Activated naive CD8-positive, alpha-beta T cell treated with anti-CD3 and anti-CD28 coated beads for 36 hours (primary cell): ENCODE measurements at places on chromosomes 3 and 15.
A peak's percentile ranks its signal among the peaks of the same experiment; 100 is the strongest.

DNA sequence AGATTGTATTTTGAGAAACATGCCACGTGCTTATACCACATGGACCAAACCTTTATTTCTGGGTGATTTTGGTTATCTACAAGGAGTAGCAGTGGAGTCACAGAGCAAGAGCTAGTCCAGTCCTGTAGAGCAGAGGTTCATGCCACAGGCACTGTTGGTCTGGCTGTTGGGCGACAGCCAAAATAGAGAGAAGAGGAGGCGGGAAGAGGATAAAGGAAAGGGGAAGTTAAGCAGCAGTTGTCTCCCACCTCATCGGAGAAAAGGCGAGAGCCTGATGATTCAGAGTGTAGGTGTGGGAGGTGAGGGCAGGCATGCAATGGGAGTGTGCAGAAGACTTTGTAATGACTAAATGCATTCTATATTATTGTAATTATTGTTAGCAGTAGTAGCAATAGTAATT is 237.5 kb upstream of the ROPN1 start:
- peaks cover 18% of the 10 kb centered on the region for H3K27me3 ChIP-seq
- no peak overlapping the region for H3K4me3 ChIP-seq
- H3K4me1 ChIP-seq, result no peaks in the 10 kb centered on the region
- no peak for DNase-seq
- H3K36me3 ChIP-seq, result no peaks in the 10 kb centered on the region

DNA sequence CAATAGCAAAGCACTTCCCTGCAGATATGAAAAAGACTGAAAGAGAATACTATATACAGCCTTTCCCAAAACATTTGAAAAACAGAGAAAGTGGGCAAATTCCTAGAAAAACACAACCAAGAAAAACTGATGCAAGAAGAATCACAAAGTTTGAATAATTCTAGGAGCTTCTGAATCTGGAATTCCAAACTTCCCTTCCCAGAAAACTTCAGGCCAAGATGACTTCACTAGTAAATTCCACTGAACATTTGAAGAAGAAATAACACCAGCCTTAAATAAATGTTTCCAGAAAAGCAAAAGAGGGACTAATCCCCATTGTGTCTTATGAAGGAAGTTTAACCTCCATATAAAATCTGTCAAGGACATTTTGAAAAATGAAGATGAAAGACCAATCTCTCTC is 15.8 kb upstream of the NSMCE3 start:
- no peak overlapping the region for H3K27ac ChIP-seq
- H3K4me3 ChIP-seq, result no peak overlapping the region
- H3K27me3 ChIP-seq, result peaks cover 42% of the 10 kb centered on the region
- H3K4me1 ChIP-seq, result no peaks in the 10 kb centered on the region
- DNase-seq, result no peak

DNA sequence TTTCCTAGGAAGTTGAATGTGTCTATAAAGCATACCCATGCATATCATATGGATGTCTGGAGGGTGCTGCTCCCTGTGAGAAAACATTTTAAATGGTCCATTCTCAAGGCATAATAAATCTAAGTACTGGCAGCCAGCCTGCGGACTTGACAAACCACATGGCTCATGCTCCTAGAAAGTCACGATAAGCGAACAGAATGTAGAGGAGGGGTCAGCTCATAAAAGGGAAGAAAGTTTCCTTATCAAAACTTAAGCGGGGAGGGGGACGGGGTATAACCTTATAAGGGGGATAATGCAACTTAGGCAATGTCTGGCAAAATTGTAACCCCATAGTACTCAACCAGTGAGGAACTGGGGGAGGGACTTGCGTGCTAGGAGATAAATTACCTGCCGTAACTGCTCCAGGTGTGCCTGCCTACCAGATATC is 159.8 kb upstream of the LMCD1 start:
- no peak overlapping the region for H3K4me3 ChIP-seq
- no peaks in the 10 kb centered on the region for H3K4me1 ChIP-seq
- DNase-seq, result no peak
- peaks cover 10% of the 10 kb centered on the region for H3K36me3 ChIP-seq
- H3K27me3 ChIP-seq, result no peaks in the 10 kb centered on the region
- no peak overlapping the region for H3K27ac ChIP-seq

DNA sequence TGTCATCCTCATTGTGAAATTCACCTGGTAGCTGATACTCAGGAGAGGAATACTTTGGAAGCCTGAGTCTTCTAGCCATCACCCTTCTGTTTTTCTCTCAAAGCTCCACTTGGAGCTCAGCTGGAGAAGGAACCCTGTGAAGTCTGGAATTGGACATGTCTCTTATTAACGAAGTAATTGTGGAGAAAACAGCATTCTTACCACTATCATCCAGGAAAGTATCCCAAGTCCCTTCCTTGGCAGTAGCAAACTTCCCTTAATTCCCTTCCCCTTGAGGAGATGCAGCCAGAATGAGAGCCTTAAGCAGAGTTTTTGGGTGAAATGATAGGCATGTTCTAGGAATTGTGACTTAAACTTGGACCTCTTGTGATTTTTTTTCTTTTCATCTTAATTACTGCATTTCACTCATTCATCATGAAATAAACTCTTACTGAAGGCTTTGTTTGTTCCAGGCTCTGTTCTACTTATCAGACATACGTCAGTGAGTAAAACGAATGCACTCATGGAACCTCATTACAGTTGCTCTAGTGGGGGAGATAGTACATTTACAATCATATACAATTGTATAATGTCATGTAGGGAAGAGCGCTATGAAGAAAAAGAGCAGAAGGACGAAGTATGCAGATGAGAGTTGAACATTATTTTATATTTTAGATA is 30.5 kb upstream of the TCF12 start:
- H3K36me3 ChIP-seq, result peaks cover 2% of the 10 kb centered on the region
- no peaks in the 10 kb centered on the region for H3K27me3 ChIP-seq
- H3K4me3 ChIP-seq, result peak overlapping the region; percentile 78

- no peak overlapping the region for H3K27ac ChIP-seq
- DNase-seq, result no peak
- no peak overlapping the region for H3K4me3 ChIP-seq
- H3K27me3 ChIP-seq, result no peaks in the 10 kb centered on the region
- peaks cover 3% of the 10 kb centered on the region for H3K4me1 ChIP-seq
Observed at GRCh38 chr3:13776253-13777050, 103.4 kb downstream of the WNT7A start.

GRCh38 chr3:165875644-165876043 is 38.4 kb upstream of the BCHE start:
- no peaks in the 10 kb centered on the region for H3K4me1 ChIP-seq
- no peaks in the 10 kb centered on the region for H3K36me3 ChIP-seq
- no peak overlapping the region for H3K27ac ChIP-seq
- no peaks in the 10 kb centered on the region for H3K27me3 ChIP-seq
- no peak for DNase-seq
- no peak overlapping the region for H3K4me3 ChIP-seq

DNA sequence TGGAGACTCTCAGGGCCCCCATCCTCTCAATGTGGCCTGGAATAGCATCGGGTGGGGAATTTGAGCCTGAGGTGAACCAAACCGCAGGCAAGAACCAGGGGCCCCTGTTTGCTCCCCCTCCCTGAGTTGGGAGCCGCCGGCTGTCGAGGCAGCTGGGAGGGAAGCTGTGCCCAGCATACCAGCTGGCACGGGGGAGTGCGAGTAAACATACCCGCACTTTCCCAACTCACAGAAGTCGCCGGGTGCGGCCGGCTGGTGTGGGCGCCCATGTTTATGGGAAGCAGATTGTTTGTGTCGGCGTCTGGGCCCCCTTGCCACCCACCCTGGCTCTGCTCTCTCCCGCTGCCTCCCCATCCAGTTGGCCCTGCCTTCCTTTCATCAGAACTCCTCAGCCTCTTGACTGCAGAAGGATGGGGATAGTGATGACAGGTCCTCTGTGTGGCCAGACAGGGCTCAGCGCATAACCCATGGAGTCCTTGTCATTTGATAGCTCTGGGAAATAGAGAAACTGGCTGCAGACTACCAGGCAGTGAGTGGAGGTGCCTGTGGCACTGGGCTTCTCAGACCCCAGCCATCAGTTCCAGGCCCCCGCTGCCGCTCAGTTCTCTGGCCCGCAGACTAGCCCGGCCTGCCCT is 60.4 kb downstream of the CACNA2D2 start:
- H3K27me3 ChIP-seq, result no peaks in the 10 kb centered on the region
- DNase-seq, result no peak
- peaks cover 6% of the 10 kb centered on the region for H3K4me1 ChIP-seq
- H3K4me3 ChIP-seq, result no peak overlapping the region
- no peaks in the 10 kb centered on the region for H3K36me3 ChIP-seq

GRCh38 chr3:27340534-27340933 is 28.6 kb downstream of the NEK10 start:
- no peaks in the 10 kb centered on the region for H3K36me3 ChIP-seq
- no peak overlapping the region for H3K27ac ChIP-seq
- H3K4me3 ChIP-seq, result no peak overlapping the region
- H3K4me1 ChIP-seq, result no peaks in the 10 kb centered on the region
- DNase-seq, result no peak
- H3K27me3 ChIP-seq, result no peaks in the 10 kb centered on the region

DNA sequence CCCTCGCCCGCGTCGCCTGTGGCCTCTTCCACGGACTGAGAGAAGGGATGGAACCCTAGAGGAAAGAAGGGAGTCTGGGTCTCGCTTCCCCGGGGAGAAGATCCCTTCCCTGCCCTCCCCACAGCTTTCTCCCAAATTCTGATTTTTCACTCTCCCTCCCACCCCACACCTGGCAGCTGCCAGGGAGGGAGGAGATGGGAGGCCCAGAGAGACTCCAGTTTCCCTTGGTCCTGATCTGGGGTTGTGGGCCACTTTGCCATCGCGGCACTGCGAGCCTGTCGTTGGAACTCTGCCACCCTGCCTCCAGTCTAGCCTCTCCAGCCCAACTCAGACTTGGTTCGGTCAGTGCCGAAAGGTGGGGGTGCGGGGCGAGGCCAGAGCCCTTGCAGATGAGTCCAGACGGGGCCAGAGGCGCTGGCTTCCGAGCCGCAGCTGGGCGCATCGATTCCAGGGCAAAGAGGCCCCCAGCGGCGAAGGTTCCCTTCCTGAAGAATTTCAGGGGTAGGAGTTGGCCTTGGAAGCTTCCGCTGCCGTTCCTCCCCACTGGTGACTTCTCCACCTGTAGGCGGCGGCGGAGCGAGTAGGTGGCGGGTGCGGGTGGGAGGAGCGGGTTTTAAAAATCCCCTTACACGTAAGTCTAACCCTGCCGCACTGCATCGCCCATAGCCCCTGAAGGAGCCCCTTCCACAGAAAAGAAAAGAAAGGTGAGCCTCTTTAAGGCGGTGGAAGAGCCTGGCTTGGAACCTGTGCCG is 5.2 kb downstream of the WNT5A start:
- no peak overlapping the region for H3K27ac ChIP-seq
- no peak for DNase-seq
- H3K4me1 ChIP-seq, result peaks cover 12% of the 10 kb centered on the region
- no peaks in the 10 kb centered on the region for H3K36me3 ChIP-seq
- H3K27me3 ChIP-seq, result peaks cover 86% of the 10 kb centered on the region
- H3K4me3 ChIP-seq, result no peak overlapping the region

DNA sequence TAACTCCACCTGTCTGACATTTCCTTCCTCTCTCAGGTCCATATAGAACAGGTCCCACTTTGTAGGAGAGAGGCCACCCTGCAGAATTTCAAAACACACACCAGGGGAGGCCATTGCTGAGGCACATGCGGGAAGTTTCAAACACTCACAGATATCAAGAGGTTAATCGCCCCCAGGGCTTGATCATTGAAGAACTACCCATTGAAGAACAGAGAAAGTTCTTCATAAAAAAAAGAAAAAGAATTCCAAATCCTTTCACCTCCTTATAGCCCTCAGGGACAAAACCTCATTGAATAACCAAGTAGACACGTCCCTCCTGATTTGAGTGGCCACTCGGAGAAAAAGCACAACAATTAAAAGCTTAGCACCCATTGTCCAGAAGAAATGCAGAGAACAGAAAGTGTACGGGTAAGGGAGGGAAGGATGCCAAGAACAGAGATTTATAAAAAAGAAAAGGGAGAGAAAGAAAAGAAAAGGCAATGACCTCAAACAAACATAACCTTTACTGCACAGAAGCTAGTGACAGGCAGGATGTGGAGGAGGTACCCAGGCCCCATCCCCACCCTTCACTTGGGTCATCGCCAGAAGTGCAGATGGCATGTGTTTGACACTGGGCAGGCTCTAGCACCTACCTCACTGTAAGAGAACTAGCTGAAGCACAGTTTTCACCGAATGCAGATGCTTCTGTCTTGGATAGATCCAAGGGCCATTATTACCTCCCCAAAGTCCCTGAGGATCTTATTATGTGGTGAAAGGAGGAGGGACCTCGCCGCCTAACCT is 112.3 kb upstream of the HES1 start:
- DNase-seq, result no peak
- no peak overlapping the region for H3K4me3 ChIP-seq
- H3K27me3 ChIP-seq, result peaks cover 3% of the 10 kb centered on the region

DNA sequence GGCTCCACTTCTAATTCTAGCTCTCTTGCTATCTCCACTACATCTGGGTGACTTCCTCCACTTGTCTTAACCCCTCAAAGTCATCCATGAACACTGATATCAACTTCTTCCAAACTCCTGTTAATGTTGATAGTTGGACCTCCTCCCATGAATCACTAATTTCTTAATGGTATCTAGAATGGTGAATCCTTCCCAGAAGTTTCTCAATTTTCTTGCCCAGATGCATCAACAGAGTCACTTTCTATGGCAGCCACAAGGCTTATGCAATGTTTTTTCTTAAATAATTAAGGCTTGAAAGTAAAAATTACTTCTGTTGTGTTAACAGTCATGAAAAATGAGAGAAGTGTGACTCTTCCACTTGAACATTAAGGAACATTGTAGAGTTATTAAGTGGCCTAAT is 164.3 kb downstream of the PCCB start:
- H3K4me1 ChIP-seq, result no peaks in the 10 kb centered on the region
- no peaks in the 10 kb centered on the region for H3K27me3 ChIP-seq
- no peak overlapping the region for H3K4me3 ChIP-seq

DNA sequence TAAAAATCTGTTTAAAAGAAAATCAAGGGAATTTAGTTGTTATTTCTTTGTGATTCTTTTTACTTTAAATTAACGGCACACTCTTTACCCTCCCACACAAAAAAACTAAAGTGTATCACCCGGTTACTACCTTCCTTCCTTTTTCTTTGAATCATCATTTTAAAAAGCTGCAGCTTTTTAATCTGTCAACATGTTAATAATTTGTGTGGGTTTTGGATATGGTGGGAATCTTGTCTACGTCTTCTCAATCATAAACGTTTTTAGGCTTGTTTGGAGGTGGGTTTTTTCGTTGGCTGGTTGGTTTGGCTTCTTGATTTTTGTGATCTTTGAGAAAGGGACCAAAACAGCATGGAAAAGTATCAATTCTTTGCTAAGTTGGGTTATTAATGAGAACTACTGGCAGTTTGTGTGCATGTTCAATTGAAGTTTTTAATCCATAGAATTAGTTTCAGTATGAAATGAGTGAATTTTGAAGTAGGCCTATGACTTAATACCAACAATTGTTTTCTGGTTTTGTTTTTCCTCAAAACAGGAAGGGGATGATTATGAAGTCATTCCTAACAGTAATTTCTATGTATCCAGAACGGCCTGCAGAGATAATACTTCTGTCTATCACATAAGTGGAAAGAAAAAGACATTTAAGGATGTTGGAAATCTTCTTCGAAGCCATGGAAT is 4.5 kb downstream of the SMC4 start:
- H3K4me3 ChIP-seq, result peak overlapping the region; percentile 30
- H3K27me3 ChIP-seq, result peaks cover 28% of the 10 kb centered on the region
- no peak for DNase-seq
- H3K4me1 ChIP-seq, result peaks cover 27% of the 10 kb centered on the region
- peaks cover 45% of the 10 kb centered on the region for H3K36me3 ChIP-seq

GRCh38 chr15:85031086-85031943 is 49.7 kb downstream of the PDE8A start:
- no peak for DNase-seq
- no peak overlapping the region for H3K27ac ChIP-seq
- no peaks in the 10 kb centered on the region for H3K27me3 ChIP-seq
- peaks cover 55% of the 10 kb centered on the region for H3K4me1 ChIP-seq
